ENCODE measurements at places on chromosomes 6 and 20.

DNA sequence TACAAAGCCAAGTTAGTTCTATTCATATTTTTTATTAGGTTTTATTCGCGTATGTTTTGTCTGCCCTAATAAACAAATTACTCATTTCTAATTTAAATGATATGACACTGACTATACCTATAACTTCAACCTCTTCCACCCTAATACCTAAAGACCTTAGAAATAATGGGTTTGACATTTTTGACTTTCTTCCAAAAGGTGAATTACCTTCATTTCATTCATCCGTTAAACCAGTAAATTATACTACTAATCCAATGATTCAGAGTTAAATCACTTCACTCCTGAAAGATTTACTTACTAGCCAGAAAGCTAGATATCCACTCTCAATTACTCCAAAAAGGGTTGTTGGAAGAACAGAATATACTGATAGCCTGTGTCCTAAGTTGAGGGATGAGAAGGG is 5.2 kb downstream of the MRPS10 start:
- no peak for DNase-seq

- DNase-seq, result no peak
Measured at GRCh38 chr6:150673720-150674346, 74.1 kb downstream of the PLEKHG1 start.

GRCh38 chr6:16196984-16197546 is 41.3 kb upstream of the GMPR start:
- no peak for DNase-seq

- DNase-seq, result no peak
Measured at GRCh38 chr20:63119121-63119962, 96.6 kb downstream of the YTHDF1 start.

DNA sequence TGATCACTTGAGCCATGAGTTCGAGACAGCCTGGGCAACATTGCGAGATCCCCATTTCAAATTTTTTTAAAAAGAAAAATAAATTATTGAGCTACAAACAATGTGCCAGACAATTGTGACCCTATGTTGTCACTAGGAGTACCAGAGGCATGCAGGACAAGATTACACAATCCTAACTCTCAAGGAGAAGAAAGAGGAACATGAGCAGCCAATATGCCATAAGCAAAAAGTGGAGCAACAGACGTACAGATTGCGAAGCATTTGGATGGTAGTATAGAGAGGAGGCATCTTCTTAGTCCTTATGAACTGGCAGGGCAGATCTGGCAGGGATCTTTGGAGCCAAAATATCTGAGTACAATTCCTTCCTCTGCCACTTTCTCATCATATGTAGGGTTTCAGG is 156.4 kb downstream of the OR2B2 start:
- no peak for DNase-seq

DNA sequence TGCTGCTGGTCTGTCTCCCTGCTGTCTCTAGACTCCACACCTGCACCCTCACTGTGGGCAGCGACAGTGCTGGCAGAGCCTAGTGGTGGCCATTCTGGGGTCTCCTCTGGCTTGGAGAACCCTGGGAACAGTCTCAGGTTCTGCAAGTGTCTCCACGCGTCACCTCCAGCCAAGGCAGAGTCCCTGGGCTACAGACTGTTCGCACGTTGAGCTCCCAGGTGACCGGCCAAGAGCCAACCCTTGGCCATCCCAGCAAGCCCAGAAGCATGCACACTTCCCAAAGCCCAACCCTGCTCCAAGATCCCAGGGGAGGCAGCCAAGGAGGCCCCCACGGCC is 4.8 kb downstream of the EEF1A2 start:
- no peak for DNase-seq

DNA sequence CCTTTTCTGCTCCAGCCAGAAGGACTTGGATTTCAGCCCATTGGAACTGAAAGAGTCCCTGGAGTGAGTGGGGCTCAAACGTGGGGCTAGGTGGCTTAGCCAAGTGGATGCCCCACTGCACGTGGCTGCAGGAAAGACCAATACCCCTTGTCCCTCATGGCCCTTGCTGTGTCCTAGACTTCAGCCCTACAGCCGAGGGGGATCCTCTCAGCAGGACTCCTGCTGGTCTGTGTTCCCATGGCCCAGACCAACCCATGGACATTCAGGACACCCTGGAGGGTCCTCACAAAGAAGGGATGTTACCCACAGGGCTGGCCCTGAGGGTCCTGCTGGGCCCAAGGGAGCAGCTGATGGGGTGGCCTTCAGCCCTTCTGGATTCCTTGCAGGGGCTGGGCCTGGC is 30.0 kb upstream of the PHACTR3 start:
- no peak for DNase-seq

DNA sequence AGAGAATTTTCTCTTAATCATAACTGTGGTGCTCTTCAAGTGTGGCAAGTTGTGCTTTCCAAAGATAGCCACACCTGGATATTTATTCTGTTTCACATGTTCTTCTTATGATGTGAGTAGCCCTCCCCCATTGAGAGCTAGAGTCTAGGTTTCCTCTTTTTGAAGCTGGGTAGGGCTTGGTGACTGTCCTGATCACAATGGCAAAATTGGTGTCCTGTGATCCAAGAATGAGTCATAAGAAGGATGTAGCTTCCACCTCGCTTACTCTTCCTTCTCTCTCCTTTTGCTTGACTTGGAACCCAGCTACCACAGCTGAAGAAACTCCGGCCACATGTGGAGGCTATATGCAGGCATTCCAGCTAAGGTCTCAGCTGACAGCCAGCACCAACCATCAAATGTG is 7.4 kb upstream of the IGF2R start:
- DNase-seq, result no peak

- DNase-seq, result no peak
Measured at GRCh38 chr6:152167641-152168603, 360.4 kb downstream of the ESR1 start.

- no peak for DNase-seq
Measured at GRCh38 chr6:168377484-168377855, 57.9 kb upstream of the DACT2 start.

DNA sequence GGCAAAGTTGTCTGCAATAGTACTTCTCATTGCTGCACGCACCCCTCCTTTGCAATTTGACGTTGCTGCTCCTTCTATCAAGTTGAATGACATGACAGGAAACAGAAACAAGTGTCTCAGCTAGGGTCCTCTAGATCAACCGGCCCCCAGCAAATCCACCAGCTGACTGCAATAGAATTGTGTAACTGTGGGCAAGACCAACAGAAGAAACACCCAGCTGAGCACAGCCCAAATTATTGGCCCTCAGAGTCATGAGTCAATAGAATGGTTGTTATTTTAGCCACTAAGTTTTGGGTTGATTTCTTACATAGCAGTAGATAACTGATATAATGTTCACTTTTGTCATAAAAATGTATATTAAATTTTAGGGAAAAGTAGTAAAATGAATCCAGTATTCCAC is 202.7 kb downstream of the MAFB start:
- DNase-seq, result no peak

DNA sequence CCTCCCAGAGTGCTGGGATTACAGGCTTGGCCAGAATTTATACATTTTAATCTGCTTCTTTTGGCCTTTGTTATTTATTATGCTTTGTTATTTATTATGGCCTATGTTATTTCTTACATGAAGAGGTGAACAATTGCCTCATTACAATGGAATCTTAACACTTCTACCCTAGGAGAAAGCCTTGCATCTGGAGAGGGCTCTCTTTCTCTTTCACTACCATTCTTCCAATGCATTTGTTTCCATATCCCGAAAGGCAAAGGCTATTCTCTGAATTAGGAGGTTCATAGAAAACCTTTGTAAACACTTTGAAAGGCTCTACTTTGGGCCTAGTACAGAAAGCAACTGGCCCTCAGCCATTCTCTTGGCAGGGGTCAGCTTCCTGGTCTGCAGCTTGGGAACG is 19.9 kb upstream of the DEK start:
- DNase-seq, result no peak

DNA sequence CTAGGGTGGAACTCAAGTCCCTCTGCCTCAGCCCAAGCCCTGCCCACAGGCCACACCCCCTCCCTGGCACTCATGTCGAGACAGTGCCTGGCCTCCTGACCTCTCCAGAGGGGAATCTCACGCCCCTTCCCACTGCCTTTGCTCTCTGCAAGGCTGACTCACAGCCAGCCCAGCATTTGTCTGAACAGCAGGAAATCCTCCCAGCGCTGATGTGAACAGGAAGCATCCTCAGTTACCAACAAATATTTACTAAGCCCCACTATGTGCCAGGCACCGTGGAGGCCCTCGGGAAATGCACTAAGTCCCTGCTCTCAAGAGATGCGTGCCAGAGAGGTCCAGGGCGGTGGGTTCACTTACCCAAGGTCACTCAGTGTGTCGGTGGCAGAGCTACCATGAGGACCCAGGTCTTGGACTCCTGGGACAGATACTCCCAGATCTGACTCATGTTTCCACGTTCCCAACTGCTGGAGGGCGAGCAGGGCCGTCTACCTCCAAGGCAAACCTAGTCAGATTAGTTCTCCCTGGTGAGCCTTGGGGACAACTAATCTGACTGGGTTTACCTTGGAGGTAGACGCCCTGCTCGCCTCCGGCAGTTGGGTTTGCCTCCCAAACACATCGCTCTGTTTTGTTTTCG is 7.8 kb downstream of the ADA start:
- no peak for DNase-seq

GRCh38 chr20:62055106-62055861 is 10.4 kb downstream of the TAF4 start:
- DNase-seq, result no peak
